AG04450 (cell line): ENCODE measurements at places on chromosomes 2 and 18.
A peak's percentile ranks its signal among the peaks of the same experiment; 100 is the strongest.

- DNase-seq = no peak
Measured at GRCh38 chr2:122216071-122216470, 460.6 kb downstream of the TSN start.

GRCh38 chr2:211690736-211691135, 847.9 kb downstream of the ERBB4 start:
- DNase-seq = no peak

- no peak for DNase-seq
Measured at GRCh38 chr2:128547667-128548066, 229.0 kb upstream of the HS6ST1 start.

DNA sequence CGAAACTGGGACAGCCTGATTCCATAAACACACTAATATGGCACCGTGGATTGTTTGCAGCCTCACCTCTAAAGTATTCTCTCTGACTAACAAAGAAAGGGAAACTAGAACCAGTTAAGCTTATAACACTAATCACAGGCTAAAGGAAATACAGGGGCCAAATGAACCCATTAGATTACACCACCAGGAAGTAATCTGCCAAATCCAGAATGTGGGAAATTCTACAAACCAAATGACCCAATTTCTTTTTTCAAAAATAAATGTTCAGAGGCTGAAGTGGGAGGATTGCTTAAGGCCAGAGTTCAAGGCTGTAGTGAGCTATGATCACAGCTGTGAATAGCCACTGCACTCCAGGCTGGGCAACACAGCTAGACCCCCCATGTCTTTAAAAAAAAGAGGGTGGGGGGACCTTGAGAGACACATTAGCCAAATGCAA, 1.5 kb upstream of the MPPE1 start:
- no peak for DNase-seq

DNA sequence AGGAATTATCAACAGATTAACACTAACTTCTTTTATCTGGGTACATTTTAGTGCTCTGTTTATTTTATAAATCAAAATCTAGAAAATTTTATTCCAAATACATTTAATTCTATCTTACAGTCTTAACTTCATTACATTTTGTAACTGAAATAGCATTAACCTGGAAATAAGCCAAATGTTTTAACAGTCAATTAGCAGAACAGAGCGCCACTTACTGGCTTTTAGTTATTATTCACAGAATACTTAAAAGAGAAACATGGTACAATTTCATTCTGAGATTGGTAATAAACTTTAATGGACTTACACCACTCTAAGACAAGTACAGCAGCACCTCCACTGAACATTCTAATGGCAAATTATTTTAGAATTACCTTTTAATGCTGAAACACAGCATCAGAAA, 38.6 kb downstream of the SS18 start:
- DNase-seq = no peak

GRCh38 chr2:165893556-165893955, 60.0 kb downstream of the TTC21B start:
- DNase-seq = no peak

DNA sequence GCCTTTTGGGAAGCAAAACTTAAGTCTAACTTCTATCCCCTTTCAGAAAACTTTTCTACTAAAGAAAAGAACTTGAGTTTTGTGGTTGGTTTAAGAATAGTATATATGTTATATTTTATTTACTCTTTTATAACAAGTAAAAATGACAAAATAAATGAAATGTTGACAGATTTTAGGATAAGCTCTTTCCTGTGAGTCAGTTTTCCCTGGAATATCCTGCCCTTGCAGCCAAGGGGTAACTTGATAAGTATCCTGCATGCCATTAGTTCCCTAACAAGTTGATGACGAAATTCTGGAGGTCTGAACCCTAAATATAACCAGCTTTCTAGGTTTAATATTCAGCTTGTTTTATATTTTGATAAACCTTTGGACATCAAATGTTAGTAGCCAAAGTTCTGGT, 7.3 kb upstream of the HTR2B start:
- no peak for DNase-seq

GRCh38 chr2:106332054-106332453, 136.2 kb downstream of the RGPD3 start:
- no peak for DNase-seq

DNA sequence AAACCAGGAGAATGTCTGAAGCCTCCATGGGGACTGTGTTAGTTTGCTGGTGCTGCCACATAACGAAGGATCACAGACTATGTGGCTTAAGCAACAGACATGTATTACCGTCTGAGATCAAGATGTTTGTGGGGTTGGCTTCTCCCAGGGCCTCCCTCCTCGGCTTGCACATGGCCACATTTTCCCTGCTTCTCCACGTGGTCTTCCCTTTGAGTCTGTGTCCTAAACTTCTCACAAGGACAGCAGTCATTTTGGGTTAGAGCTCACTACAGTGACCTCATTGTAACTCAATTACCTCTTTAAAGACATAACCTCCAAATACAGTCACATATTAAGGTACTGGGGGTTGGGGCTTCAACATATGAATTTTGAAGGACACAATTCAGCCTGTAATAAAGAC, 44.6 kb upstream of the LPIN2 start:
- no peak for DNase-seq

DNA sequence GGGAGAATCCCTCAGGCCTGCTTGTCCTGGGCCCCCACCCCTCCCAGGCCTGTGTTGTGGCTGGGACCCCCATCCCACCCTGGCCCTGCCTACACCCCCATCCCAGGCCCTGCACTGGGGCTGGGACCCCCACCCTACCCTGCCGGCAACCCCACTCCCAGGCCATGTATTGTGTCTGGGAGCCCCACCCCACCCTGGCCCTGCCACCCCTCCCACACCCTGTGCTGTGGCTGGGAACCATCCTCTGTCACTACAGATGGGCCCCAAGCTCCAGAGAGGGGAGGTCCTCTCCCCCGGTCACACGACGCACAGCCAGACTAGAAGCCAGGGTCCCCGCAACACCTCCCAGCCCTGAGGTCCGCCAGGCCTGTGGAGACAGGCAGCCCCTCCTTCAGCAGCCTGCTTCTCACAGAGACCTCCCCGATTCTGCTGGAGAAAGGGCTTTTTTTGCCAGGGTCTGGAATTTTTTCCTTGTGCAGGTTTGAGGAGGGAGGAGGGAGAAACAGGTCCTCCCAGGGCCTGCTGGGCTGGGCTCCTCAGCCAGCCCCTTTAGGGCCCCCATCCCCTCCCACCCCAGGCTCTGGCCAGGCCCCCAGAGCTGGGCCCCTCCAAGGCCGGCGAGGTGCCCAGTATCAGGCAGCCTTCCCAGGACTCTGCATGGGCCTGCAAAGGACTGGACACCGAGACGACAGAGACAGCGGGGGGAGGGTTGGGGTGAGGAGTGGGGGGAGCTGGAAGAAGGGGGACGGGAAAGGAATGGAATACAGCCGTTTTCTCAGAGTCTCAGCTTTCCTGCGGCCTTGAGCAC, 28.0 kb downstream of the KIF1A start:
- no peak for DNase-seq

- peak; percentile 6 for DNase-seq
Measured at GRCh38 chr2:187774551-187775071, 220.4 kb upstream of the TFPI start.
